ENCODE measurements at places on chromosomes 6 and 20.

- DNase-seq = no peak
These were observed 138.7 kb upstream of the BACH2 start for GRCh38 chr6:90435207-90435899.

DNA sequence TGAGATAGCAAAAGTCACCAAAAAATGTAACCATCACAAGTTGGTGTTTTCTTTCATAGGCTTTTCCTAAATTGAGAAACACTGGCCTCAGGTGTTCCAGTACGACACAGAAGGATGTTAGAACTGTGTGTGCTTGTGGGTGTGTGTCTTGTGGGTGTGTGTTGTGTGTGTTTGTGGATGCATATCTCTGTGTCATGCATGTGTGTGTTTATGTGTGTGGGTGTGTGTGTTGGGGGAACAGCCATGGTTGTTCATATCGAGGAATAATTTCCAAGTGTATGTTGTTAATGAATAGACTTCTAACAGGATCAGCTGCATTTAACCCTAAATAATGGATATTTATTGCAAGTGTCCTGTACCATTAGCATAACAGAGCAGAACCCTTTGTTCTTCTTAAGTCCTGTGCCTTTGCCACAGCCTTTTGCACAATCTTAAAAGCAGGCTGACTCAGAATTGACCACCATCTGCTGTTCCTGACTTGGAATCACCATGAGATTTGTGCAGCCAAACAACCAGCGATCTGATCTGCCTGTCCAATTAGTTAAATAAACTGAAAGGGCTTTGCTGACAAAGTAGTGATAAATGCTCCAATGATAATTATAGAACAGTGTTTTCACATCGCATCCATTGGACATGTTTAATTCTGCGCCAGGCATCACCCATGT, 7.6 kb downstream of the CD93 start:
- no peak for DNase-seq

DNA sequence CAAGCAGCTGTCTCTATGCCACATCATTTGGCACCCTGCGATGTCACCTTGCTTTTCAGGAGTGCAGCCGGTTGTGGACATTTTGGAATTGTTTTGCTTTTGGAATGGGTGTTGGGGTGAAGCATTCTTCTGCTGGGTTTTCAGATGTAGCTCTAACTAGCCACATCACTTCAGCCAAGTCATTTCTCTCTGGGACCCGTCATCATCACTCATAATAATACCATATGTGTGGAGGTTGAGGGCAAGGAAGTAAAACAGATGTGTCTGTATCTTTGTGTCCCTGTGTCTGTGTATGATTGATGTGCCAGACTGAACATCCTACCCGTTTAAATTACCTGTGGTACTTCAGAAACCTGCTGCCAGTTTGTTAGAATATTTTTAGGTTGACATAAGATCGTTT, 49.5 kb upstream of the TULP4 start:
- no peak for DNase-seq

DNA sequence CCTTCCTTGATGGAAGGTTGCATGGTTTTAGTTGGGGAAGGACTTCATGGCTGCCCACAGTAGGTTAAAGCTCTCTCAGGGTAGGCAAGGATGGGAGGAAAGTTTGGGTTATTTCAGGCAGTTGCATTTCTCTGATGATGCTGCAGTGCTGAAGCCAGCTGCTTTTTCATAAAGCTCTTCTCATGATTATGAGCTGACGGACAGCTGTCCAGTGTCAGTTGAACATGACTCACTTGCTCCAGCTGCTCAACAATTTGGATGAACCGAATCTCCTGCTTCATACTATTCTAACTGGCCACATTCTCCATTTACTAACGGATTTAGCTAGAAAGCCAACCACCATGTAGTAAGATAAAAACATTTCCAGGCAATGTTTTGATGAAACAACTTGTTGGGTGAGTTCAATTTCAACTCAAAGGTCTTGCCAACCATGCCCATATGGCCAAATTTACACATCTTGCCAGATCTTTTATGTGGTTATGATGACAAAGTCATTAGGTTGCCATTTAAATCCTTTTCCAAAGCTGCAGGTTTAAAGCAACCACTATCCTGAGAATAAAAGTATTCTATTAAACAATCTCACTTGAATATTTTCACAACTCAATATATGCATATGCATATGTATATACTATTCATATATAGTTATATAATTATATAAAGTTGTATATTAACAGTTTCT, 125.9 kb downstream of the HS3ST5 start:
- no peak for DNase-seq

DNA sequence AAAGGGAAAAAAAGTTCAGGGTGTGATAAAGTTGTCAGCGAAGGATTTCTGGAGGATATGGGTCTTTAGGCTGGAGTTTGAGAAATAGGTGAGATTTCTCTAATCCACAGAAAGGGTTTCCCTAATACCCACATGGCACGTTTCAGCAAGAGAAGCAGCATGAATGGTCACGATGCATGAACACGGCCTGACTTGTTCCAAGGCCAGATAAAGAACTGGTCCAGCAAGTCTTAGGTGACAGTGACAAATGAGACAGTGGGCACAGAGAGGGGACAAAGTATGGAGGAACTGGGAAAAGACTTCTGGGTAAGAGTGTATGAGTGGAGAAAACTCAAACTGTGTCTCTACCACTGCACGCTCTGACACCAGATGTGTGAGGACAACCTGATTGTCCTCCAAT, 262.0 kb upstream of the FOXQ1 start:
- no peak for DNase-seq
